Epithelial cell of proximal tubule (primary cell): ENCODE measurements at places on chromosomes 7 and 10.

GRCh38 chr10:97074256-97075145, 111.3 kb downstream of the SLIT1 start:
- DNase-seq = no peak

DNA sequence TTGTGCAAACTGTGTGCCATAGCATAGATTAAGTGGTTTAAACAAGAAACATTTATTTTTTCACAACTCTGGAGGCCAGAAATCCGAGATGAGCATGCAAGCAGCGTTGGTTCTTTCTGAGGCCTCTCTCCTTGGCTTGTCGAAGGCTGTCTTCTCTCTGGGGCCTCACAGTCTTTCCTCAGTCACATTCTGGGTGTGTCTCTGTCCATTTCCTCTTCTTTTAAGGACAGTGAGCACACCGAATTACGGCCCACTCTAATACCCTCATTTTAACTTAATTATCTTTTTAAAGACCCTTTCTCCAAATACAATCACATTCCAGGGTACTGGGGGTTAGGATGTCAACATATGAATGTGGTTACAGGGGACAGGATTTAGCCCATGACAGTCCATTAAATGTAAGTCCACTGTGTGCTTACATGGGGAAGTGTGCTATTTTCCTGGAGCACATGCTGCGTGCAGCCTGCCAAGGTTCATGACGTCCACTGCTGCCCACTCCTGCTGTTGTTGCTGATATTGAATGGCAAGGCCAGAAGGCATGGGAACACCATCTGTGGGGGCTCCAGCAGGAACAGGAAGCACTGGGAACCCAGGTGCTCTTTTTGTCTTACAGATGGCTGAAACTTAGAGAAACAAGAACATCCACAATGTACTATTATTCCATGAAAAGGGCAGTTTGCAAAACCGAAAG, 365.5 kb downstream of the GALNT17 start:
- no peak for DNase-seq

DNA sequence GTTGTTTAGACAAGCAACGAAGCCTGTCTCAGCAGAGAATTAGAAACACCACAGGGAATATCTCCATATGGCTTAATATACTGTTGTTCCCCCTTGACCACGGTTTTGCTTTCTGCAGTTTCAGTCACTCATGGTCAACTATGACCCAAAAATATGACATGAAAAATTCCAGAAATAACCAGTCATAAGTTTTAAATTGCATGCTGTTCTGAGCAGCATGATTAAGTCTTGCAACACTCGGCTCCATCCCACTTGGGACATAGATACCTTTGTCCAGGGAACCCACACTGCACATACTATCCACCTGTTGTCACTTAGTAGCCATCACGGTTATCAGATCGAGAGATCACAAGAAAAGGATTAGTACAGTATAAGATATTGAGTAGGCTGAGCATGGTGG, 60.7 kb upstream of the FOXK1 start:
- DNase-seq = no peak

DNA sequence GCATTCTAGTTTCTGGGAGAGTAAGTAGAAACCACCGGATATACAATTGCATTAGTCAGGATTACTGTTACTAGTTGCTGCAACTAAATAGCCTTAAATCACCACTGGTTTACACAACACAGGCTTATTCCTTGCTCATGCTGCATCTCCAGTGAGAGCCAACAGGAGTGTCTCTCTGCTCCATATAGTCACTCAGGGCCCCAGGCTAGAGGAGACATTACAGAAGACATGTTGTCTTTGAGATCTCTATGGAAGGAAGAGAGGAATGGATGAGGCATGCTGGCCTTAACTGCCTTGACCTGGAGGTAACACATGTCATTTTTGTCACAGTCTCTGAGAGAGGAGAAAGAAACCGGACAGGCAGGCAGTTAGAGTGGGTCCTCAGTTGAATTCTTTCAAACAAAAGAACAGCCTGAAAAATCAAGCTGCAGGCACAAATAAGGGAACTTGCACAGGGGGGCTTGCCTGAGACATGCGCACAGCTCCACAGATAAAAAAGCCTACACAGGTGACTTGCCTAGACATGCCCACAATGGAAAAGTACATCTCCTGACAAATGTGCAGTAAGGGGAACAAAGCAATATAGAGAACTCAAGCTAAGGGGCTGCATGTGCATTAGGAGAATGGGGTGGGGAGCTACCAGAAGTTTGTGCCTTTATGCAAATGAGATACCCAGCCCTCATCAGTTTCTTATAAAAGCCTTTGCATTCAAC, 348.0 kb downstream of the TYW1 start:
- DNase-seq = no peak

DNA sequence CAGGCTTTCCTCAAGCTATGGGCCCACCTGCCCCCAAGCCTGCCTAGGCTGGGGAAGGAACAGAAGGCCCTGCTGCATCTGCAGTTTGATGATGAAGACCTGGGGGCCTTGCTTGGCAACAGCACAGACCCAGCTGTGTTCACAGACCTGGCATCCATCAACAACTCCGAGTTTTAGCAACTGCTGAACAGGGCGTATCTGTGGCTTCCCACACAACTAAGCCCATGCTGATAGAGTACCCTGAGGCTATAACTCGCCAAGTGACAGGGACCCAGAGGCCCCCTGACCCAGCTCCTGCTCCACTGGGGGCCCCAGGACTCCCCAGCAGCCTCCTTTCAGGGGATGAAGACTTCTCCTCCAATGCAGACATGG, 36.3 kb downstream of the CADPS2 start:
- no peak for DNase-seq
